ENCODE measurements at places on chromosomes 3 and 15.
A peak's percentile ranks its signal among the peaks of the same experiment; 100 is the strongest.

DNA sequence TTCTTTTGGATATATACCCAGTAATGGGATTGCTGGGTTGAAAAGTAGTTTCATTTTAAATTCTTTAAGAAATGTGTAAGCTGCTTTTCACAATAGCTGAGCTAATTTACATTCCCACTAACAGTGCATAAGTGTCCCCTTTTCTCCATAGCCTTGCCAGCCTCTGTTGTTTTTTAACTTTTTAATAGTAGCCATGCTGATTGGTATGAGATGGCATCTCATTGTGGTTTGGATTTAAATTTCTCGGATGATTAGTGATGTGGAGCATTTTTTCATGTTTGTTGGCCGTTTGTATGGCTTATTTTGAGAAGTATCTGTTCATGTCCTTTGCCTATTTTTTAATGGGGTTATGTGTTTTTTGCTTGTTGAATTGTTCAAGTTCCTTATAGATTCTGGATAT is 444.3 kb upstream of the ATP11B start:
- no peak for DNase-seq

- DNase-seq = no peak
These were observed 100.1 kb downstream of the LRTM1 start for GRCh38 chr3:54827776-54828175.

DNA sequence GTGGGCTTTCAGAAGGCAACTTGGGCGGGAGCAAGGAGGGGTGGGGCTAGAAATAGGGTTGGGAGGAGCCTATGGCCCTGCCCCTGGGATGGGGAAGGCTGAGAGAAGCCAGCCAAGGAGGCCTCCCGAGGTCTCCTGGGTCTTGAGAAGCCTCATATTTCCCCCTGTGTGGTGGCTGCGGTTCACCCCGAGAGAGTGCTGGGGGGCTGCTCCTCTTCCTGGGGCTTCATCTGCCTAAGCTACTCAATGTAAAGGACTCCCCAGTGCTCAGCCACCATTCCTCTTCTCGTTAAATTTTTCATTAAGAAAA is 174.3 kb downstream of the SMAD6 start:
- no peak for DNase-seq

- DNase-seq = no peak
These were observed 75.2 kb upstream of the HERC1 start for GRCh38 chr15:63908991-63909390.

DNA sequence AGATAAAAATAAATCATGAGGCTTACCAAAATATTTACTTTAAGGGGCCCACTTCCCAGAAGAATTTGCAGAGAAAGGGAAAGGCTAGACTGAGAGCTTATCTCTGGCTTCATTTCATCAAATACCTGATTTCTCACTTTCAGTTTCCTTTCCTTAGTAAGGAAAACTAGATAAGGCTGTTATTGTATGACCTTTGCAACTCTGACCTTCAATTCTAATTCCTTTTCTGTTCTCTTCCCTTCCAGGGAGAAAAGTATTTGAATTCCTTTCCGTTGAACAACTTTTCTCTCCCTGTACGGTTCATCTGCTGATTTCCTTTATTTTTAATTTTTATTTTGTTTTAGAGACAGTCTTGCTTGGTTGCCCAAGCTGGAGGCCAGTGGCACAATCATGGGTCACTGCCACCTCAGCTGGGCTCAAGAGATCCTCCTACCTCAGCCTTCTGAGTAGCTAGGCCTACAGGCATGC is 7.1 kb upstream of the PXK start:
- DNase-seq = no peak

GRCh38 chr15:78234515-78235040 is at the start of gene ACSBG1:
Gene ACSBG1 (minus strand): TSS chr15:78234565. CDS start chr15:78234501, 64 bp downstream.
- DNase-seq = no peak

DNA sequence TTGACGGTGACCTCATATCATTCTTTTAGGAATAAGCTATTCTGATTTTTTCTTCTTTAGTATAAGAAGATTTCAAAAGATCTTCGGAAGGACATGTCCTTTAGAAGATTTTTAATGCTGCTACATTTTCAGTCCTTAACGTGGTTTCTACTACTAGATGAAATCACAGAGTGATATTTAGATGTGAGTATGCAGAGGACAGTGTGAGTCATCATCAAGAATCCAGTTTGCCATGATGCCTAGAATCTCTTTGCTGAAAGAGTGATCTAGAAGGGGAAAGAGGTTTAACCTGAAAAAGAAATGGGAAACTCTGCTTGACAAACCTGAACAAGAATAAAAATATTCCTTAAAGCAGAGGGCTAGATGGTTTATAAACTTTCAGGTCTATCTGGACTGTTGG is 43.2 kb downstream of the SLC7A14 start:
- no peak for DNase-seq

- DNase-seq = no peak
These were observed 27.7 kb downstream of the MAGI1 start for GRCh38 chr3:66010739-66011655.

DNA sequence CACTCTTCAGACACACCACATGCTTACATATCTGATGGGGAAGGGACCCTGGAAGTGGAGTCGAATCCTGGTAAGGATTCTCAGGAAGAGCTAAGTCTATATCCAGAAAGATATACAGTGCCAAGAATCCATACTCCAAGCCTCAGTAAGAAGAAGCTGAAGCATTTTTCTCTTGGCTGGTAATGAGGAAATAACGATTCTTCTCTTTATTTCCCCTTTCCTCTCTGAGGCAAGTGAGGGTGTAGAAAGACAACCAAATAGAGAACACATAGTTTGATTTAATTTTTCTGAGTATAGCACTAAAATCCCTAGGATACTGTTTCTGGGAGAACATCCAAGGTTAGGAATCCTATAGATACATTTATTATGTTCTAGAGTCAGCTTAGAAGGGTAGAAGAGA is 857.3 kb downstream of the TUSC7 start:
- DNase-seq = no peak

GRCh38 chr15:43519196-43519595 is 1.8 kb downstream of the MAP1A start:
- no peak for DNase-seq

GRCh38 chr15:99442252-99442897 is 123.4 kb upstream of the MEF2A start:
- DNase-seq = no peak

DNA sequence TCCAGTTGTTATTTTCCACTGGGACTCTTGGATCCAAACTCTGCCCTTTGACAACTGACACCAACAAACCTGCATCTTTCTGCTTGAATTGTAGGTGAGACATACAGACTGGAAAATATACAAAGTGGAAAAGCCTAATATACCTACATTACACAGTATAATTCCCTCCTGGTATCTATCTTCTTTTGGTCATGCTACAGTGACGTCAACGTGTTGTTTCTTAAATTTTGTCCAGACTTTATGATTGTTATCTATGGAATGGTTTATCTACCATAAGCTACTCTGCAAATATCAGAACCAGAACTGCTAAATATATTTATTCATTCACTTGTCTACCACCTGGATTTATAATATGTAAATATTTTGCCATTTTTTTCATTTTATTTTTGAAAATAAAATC is 264.3 kb upstream of the ZPLD1 start:
- DNase-seq = no peak

DNA sequence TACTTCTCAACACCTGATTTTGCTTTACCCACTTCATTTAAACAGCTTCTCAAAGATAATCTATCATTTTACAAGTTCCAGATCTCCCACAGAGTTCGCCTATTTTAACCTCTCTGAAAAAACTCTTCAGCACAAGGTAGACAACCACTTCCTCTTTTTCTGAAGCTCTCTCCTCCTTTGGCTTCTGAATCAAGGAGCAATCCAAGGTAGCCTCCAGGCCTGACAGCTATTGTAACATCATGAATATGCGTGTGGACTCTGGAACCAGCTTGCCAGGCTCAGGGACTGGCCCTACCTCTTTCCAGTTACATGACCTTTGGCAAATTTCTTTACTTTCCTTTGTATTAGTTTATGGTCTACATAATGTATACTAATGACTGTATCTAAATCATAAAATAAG is 405.9 kb upstream of the ZNF385D start:
- no peak for DNase-seq

DNA sequence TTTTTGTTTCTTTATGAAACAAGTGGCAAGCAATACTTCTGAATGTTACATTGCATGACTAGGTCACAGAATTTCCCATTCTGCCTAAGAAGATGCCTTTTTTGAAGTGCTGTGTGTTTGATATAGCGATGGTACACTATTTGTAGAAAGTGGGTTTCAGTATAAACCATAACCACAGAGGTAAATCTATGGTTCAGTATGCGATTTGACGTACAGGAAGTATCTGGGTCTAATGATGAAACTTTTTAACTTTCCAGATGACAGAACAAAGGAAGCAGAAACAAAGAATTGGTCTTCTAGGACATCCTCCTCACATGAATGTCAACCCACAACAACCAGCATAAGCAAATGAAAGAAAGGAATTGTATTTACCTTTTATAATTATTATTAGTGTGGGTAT is 133.4 kb upstream of the BHLHE40 start:
- DNase-seq = no peak

DNA sequence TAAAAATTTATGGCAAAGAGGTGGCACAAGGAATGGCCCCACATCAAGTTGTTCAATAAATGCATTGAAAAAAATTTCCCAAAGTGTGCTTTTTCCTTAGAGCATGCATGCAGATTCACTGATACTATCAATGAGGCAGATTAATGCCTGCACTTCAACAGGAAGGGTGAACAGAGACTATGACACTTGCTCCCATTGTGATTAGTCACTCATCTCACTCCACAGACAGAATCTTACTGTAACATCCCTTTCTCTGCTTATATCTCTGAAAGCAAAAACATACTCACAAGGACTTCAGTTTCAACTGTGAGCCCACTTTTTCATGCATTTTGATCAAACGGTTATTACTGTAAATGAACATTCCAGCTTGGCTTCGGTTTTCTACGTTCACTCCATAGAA is 60.9 kb downstream of the MORC1 start:
- DNase-seq = no peak

- DNase-seq = no peak
These were observed at the start of gene CD80 for GRCh38 chr3:119559441-119559963. Gene CD80 (minus strand): TSS chr3:119559614. CDS start chr3:119557728, 1,886 bp downstream.

DNA sequence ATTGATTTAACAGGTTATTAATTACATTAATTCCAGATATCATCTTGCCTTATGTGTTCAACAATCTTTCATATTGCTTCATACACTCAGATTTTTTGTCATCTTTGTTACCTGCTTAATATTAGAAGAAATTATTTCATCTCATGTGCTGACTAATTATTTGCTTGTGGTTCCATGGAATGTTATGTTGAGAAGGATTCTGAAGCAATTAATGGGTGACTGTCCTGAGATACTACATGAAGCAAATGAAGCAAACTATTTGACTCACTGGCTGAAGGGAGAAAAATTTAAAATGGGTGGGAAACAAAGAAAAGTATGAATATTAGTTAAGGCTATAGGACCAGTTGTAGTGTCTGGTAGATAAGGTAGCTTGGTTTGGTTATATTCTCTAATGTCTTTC is 443.8 kb upstream of the EPHA6 start:
- DNase-seq = no peak

- DNase-seq = no peak
These were observed 4.3 kb upstream of the LTF start for GRCh38 chr3:46468753-46469600.

GRCh38 chr3:125006291-125006731 is 49.5 kb downstream of the HEG1 start:
- no peak for DNase-seq

DNA sequence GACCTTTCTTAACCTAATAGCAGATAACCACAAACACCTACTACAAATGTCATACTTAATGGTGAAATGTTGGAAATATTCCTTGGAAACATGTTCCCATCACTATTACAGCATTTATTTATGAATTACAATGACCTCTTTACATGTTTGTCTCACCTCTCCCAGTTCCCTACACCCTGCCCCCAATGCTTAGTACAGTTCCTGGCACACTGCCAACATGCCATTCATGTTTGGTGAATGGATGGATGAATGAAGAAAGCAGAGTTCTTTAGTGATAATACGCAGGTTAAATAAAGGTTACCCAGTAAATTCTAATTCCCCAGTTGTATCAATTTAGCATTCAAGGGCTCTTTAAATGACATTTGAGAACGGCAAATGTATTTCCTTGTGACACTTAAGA is 259.9 kb upstream of the ATP11B start:
- DNase-seq = no peak

DNA sequence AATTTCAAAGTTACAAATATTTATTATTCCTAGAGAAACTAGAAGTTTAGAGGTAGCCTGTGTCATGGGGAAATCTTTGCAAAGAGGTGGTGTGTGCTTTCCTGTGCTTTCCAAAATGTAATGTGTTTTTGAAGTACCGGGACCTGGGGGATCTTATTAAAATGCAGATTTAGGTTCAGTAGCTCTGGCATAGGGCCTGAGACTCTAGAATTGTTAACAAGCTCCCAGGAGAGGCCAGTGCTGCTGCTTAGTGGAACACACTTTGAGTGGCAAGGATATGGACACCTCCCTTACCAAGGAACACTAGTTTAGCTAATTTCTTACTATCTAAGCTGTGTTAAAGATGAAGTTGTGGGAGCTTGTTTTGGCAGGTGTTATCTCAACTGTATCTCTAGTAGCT is 428.9 kb downstream of the VGLL3 start:
- DNase-seq = no peak

DNA sequence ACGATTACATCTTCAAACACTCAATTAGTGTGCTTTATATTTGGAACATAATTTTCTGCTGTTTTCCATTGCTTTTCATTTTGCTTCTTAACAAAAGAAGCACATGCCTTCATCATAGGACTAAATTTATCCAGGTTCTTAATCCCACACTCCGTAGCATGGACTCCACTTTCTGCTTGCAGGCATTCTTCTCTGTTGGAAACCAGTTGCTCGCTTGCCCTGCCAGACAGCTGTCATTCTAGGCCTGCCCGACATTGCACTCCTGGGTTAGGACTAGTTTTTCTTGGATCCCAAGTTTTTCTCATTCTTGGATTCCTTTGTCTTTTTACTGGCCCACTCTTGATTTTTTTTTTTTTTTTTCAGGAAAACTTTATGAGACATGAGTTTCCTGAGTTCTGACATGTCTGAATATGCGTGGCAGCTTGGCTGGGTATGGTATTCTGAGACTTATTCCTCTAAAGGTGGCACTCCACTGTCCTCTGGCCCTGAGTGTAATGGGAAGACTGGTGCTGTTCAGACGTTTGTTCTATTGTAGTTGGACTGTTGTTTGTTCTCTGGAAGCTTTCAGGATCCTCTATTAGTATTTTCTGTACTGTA is 6.3 kb upstream of the ATP1B3 start:
- DNase-seq = no peak

- DNase-seq = no peak
These were observed 9.8 kb upstream of the SUCNR1 start for GRCh38 chr3:151863611-151864010.

GRCh38 chr15:68326711-68327354 is 49.3 kb downstream of the FEM1B start:
- no peak for DNase-seq

GRCh38 chr3:28575746-28576613 is 227.4 kb upstream of the AZI2 start:
- peak; percentile 29 for DNase-seq
